ENCODE measurements at places on chromosomes 1 and 21.

GRCh38 chr1:223780949-223781348 lies 64.8 kb downstream of the TP53BP2 start:
- DNase-seq: no peak

GRCh38 chr21:32599091-32599490 lies 13.1 kb downstream of the CFAP298 start:
- no peak for DNase-seq

DNA sequence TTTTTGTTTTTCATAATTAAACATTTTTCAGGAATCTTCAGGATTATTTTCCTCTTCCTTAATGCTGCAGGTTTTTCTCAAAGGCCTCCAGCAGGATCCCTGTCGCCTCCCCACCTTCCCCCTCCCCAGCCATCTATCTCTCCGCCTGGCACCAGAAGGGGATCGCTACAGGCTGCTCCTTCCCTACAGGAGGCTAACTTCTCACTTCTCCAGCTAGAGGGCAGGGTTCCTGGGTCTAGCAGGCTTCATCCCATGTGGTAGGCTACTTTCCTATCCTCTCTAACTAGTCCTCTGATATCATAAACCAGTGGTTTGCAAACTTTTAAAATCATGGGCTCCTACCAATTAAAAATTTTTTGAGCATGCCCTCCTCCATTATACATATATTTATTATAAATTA lies 104.1 kb downstream of the KCNN3 start:
- peak; percentile 29 for DNase-seq

DNA sequence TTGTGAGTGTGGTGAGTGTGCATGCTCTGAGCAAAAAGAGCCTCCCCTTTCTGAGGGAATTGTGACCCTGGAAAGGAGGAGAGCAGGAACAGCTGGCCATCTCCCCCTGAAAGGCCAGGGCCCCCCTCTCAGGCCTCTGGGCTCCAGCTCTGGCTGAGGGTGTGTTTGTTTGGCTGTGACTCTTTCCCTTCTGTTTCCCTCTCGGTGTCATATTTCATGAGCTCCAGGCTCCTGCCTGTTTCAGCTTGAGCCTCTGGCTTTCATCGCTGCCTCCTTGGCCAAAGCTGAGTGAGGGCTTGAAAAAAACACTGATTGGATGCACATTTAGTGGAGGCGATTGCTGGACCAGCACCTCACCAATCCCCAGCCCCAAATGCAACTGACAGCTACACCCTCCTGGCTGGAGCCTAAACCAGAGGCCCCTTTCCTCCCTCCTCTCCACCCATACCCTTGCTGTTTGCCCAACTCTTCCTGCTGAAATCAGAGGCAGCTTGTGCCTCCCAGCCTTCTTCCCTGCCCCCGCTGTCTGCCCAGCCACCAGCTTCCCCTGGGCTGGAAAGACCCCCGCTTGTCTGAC lies 64.1 kb downstream of the DDR2 start:
- DNase-seq: peak; percentile 78

DNA sequence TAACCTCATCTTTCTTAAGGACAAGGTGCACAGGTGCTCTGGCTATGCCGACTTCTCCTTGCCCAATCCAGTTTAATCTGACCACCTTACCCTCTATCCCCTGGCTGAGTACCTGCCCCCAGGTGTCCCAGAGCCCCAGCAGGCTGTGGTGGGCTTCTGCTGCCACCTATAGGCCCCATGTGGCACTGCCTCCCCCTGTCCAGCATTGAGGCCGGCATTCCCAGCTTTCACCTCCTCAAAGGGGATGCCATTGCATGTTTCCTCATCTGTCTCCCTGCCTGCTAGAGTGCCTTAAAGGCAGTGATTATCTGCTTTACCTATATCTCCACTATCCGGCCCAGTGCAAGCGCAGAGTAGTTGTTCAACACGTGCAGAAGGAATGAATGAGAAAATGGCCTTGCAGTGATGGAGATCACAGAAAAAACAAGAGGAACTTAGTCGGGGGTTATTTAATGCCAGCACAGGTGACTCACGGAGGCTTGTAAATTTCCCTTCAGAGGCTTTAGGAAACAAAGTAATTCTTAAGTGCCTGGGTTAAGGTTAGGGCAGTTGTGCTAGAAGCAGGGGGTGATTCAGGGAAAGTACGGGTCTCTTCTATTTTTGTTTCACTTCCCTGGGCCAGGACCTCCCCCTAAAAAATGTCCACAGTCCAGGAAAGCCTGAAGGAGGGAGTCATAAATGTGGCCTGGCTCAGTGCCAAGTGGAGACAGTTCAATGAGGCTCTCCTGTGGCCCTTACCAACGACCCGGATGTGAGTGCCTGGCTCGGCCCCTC lies 131.8 kb upstream of the NGF start:
- DNase-seq: peak; percentile 66

All from brain microvascular endothelial cell (primary cell).